ENCODE measurements at places on chromosomes 1 and 21. TPM values are rescaled to one million over a fixed set of nuclear protein-coding genes. Genes with fewer than 3 reads are reported as not detected.

DNA sequence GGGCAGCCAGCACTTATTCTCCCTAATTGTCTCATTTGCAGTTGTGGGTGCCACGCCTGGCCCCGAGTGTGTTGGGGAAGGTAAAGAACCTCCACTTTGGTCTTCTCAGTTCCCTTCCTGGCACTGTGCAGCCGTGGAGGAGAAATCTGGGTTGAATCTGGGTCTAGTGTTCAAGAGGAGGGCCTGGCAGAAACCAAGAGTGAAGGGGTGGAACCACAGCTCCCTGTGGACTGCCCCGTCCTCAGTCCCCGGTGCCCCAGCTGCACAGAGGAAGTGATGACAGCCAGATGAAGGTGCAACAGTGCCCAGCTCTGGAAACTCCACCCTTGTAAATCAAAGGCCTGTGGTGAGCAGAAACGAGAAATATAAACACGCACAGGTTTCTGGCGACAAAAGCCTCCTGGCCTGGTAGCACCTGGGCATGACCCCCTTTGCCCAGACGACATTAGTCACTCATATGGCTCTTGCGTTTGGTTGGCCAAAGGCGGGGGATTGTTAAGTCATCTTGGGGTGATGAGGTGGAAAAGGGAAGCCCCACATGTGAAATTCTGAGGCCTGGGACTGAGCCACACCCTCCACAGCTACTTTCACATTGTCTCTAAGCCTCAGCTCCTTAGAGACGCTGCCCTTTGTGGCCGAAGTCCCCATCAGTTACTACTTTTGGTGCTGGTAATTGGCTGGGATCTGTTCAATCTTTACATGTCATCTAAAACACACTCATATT lies 4.2 kb upstream of the ECE1 start:
- no peak for DNase-seq

DNA sequence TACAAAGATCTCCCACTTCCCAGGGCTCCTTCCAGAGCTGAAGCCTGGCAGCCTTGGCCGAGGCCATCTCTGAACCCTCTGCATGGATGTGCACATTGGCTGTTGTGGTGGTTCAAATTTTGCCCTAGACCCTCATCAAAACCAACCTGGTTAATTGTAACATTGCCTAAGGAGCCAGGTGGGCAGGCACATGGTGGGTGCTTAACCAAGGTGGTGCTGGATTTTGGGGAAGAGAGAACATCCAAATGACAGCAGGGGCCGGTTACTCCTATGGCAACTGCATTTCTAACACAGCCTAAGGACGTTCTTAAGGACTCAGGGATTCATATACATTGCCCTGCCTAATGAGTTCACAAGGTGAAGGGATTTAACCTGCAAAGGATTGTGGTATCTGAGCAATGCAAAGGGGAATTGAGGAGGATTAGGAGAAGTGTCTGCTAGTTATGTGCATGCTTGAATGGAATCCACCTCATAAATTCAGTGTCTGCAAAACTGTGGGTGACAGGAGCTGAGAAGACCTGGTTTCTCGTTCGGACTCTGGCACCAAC lies 10.3 kb downstream of the RUNX1 start:
- DNase-seq, result no peak

- peak; percentile 48 for DNase-seq
Observed at GRCh38 chr1:116556289-116557006, 14.4 kb downstream of the CD58 start.

Gene CHI3L1
- 0.28 TPM for total RNA-seq

Gene TMEM200B
- 4.8 TPM for total RNA-seq

DNA sequence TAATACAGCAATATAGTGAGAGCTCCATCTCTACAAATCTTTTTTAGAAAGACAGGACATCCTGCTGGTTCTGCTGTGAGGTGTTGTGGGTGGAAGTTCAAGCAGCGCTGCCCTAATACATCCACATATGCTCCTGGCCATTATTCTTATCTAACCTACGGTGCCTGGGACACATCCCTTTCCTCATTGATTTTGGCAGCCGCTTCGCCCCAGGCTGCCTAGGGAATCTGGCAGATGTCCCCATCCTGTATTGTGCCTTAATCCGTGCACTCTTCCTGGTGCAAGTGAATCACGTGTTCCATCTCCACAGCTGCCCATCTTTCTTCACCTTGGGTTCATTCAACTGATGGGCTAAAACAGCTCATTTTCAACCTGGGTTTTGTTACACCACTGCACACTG lies 3.1 kb upstream of the UBE2G2 start:
- DNase-seq, result no peak

- no peak for DNase-seq
Observed at GRCh38 chr21:15080526-15080925, 15.7 kb upstream of the NRIP1 start.

Measured in IMR-90 (cell line).